ENCODE measurements at places on chromosomes 7 and 10. TPM values are rescaled to one million over a fixed set of nuclear protein-coding genes. Genes with fewer than 3 reads are reported as not detected.

The CLDN3 gene
- total RNA-seq = 249 TPM

The PTN gene
- 11.6 TPM for total RNA-seq

The CYP17A1 gene
- total RNA-seq = 29.1 TPM

The COL26A1 gene
- not detected for total RNA-seq

The INA gene
- not detected for total RNA-seq

The SLC16A12 gene
- 30.3 TPM for total RNA-seq

The CLRN3 gene
- not detected for total RNA-seq

DNA sequence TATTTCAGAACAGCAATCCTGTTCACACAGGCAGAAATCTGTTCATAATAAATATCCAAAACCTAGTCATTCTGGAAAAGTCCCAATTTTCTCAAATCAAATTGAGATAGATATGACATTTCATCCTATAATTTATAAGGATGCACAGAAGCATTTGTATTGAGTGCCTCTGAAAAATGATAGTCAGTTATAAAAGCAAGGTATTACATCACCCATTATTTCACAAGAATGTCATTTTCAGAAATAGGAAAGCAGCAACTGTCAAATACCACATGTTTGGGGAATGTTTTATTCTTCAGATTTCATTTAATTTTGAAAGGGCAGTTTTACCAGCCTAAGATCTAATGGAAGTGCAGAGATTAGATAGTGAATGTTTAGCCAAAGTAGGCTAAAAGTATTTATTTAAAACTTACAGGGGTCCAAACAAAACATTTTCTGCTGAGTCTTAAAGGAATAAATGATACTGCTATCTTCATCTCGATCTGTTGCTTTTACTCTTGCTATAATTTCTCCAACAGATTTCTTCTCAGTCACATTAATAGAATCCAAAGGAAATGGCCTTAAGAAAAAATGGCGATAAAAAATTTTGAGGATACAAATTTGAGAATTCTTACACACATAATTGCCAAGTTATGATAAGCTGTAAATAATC lies 185.8 kb downstream of the HGF start:
- no peak for DNase-seq

- DNase-seq = no peak
Observed at GRCh38 chr7:19294619-19295018, 149.4 kb upstream of the FERD3L start.

GRCh38 chr7:43872406-43873110 lies 3.2 kb upstream of the MRPS24 start:
- DNase-seq = peak; percentile 18

- DNase-seq = peak; percentile 93
Observed at GRCh38 chr10:7773845-7774801, 13.7 kb downstream of the KIN start.

DNA sequence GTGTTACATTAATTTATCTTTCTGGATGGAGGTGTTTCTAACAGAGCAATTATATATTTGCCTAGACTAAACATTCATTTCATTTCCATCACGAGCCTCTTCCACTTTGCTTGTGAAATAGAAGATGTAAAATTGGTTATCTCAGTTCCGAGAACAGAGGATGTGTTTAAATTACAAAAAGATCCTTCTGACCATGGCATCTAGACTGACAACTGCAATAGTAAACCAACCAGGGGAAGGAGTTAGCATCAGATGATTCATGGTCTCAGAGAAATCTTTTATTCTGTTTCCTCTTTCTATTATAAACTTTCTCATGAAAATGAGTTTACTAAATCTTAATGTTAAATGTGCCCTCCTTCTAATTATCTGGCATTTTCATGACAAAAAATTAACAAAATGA lies 149.8 kb upstream of the WDR11 start:
- no peak for DNase-seq

- DNase-seq = peak; percentile 18
Observed at GRCh38 chr7:79298145-79298760, 155.2 kb downstream of the MAGI2 start.

DNA sequence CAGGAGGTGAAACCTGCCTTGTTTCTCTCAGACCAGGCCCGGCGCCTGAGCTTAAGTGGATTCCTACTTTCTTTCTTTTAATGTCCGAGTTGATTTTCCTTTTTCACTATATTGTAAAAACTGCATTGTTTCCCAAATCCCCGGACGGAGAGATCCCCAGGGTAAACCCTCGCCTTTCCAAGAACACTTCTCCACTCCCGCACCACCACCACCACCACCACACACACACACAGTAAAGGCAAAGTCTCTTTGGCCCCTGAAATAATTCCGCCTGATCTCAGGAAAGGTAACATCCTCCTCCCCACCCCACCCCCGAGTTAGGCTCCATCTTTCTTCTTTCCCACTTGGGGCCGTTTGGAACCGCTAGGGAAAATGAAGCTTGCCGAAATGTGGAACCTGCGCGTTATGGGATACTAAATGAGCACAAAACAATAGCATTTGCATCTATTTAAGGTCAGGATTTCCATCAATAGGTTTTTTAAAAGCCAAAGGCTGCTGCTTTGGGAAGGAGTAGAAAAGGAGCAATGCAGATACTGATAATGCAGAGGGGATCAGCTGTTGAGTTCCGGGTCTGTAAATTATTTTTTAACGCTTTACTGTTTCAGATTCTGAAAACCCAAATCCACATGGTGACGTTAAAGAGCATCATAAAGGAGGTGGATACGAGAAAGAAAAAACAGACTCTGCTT lies 2.5 kb downstream of the HPSE2 start:
- no peak for DNase-seq

GRCh38 chr7:117036836-117037235 lies 83.5 kb downstream of the ST7 start:
- DNase-seq = no peak

- no peak for DNase-seq
Observed at GRCh38 chr10:11639849-11640764, 28.7 kb upstream of the USP6NL start.

DNA sequence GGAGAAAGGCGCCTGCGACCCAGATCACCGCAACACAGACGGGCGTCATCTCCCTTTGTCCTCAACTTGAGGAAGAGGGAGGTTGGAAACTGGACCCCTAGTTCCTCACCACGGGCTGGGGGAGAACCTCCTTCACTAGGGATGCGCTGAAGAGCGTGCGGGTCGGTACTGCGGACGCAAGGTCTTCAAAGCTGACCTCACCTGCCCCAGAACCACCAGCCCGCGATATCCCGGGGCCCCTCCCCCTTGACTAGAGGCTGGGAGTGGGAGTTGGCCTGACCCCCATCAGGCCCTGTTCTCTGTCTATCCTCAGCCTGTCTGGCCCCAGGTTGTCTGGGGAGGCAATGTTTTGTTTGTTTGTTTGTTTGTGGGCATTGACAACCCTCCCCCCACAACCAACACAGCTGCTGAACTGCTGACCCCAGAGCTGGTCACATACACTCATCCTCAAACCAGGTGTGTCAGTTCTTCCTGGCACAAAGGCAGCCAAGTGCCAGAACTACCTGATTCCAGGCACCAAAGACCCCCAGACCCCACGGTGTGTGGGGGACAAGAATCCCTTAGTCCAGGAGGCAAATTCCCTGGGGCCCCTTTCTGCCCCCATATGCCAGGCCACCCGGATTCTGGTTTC lies 2.9 kb downstream of the NPM3 start:
- no peak for DNase-seq

DNA sequence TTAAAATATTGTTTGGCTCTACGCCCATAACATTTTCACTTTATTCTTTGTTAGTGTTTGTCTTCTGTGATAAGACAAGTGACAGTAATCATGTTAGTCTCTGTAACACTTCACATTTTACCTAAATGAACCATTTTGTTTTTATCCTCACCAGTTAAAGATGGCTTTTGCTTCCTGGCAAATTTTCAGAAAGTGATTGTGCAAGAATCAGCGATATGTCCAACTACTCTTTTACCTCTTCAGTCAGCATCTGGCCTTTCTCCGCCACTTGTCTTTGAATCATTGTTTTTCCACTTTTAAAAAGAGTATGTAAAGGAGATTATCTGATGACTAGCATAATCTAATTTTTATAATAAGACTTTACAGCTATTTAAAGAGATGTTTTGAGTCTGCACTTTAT lies 3.5 kb downstream of the DGKB start:
- no peak for DNase-seq

- no peak for DNase-seq
Observed at GRCh38 chr10:55734112-55734511, 626.9 kb downstream of the ZWINT start.

DNA sequence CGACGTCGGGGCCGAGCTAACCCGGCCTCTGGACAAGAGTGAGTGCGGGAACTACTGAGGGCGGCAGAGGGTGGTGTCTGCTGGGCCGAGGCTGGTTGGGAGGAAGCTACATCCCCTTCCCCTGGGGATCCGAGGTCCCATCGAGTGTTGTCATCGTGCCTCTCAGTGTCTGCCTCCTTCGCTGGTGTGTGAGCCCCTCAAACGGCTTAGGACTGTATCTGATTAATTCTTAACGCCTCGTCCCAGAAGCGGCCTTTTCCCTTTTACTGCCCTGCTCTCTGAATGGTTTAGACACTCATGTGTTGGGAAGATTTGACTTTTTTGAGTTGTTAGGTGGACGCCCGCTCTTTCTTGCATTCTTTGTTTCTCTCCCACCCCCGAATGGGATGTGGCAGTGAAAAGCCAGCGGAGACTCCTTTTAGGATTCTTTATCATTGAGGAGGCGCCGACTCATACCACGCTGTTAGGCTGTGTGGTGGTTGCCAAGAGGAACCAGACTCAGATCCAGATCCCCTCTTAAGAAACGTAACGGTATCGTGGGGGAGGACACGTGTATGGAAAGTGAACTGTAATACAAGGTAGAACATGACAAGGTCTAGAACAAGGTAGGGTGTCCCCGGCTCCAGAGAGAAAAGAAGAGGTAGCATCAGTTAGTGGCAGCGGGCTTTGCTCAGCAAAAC lies 631 bp downstream of the SUPV3L1 start:
- DNase-seq = no peak

- DNase-seq = no peak
Observed at GRCh38 chr7:557558-557881, 37.9 kb upstream of the PDGFA start.

- no peak for DNase-seq
Observed at GRCh38 chr7:34382166-34382893, 275.7 kb upstream of the NPSR1 start.

- DNase-seq = no peak
Observed at GRCh38 chr10:68137171-68137570, 27.9 kb downstream of the MYPN start.

DNA sequence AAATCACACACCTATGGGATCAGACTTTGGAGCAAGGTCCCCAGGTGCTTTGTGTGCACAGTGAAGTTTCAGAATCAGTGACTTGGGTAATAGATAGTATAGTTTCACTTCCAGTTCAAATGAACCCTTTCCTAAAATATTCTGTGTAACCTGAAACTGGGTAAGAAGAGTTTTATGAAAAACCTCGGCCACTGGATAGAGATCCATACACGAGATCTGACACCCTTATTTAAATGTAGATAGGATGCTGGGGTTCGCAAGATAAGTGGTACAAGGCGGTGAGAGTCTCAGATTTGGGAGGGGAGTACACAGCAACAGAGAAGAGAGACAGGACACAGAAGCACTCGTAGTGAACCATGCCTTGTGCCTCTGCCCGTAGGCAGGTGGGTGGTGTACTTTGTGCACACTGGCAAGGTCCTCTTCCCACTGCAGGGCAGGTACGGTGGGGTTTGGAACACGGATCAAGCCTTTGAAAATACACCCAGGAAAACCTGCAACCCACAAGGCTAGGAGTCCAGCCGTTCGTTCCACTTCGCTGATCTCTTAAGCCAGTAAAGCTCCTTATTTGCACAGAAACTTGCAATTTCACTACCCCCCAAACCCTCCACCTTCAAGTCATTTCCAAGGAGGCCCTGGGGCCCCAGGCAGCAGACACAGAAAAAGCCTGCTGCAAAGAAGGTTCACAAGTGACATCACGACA lies 162.8 kb downstream of the USP6NL start:
- DNase-seq = no peak

DNA sequence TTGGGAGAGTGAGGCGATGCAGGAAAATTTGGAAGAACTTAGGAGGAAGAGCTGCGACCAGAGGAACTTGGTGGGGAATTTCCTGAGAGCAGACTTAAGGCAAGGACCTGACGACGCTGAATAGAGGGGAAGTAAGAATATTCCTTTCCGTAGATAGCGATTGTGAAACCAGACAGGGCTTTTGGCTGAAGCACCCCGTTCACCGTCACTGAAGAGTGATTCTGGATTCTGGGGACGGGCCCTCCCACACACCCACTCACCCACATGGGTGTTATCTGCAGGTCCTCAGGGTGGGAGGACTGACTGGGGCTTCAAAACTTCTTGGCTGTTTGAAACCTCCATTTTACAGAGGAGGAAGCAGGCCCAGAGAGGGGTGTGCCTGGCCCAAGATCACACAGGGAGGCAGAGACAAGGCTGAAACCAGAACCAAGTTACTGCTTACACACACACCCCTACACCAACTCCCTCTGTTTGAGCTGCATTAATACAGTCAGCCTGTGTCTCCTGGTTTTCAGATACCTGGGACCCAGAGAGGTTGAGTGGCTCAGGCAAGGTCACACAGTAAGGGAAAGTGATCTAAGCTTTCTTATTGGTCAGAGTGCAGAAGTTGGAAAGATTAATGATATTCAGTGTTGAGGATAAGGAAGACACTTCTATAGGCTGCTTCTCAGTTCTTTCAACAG lies 37.2 kb upstream of the CDH23 start:
- DNase-seq = no peak

GRCh38 chr10:30241422-30242110 lies 107.5 kb downstream of the MTPAP start:
- DNase-seq = no peak

GRCh38 chr10:101959346-101959916 lies 96.5 kb downstream of the ARMH3 start:
- no peak for DNase-seq

- DNase-seq = no peak
Observed at GRCh38 chr10:30596013-30596412, 33.5 kb downstream of the LYZL2 start.

DNA sequence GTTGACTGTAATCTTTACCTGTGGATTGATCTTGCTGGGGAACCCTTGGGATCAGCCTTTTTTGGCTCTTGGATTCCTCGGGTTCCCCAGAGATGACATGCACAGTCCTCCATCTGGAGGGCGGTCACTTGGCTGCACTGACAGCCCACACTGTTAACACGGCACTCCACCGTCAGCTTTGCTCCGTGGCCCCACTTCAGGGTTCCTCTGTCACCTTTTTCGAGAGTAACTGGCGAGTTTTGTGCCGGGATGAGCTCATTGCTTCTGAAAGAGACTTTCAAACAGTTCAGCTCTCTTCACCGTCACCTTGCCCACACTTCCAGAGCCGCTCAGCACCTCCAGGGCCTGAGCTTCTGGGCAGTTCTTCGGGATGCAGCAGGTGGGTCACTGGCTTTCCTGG lies 42.4 kb downstream of the PROSER2 start:
- DNase-seq = no peak

- peak; percentile 44 for DNase-seq
Observed at GRCh38 chr10:48507933-48508790, 96.7 kb downstream of the ARHGAP22 start.

Data from thyroid gland (tissue), 4 donors.